Activated CD4-positive, CD25-positive, alpha-beta regulatory T cell treated with anti-CD3 and anti-CD28 coated beads, Interleukin-2, amount 50 U/mL, for 72 hours (primary cell): ENCODE measurements at places on chromosomes 4 and X.

DNA sequence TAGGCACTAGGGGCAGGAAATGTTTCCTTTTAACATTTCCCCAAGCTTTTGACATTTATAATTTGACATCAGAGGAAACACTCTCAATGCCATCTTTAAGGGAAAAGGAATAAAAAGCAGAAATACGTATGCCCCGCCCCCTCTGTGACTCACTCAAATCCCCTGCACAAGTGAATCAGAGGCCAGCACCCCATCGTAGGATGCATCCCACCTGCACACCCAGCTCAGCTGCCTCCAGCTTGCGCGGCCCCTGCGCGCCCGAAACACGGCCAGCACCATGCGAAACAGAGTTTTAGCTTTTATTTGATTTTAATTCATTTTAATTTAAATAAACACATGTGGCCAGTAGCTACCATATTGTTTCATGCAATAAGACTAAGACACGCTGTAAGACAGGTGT is 29.5 kb downstream of the ABLIM2 start:
- DNase-seq: no peak

DNA sequence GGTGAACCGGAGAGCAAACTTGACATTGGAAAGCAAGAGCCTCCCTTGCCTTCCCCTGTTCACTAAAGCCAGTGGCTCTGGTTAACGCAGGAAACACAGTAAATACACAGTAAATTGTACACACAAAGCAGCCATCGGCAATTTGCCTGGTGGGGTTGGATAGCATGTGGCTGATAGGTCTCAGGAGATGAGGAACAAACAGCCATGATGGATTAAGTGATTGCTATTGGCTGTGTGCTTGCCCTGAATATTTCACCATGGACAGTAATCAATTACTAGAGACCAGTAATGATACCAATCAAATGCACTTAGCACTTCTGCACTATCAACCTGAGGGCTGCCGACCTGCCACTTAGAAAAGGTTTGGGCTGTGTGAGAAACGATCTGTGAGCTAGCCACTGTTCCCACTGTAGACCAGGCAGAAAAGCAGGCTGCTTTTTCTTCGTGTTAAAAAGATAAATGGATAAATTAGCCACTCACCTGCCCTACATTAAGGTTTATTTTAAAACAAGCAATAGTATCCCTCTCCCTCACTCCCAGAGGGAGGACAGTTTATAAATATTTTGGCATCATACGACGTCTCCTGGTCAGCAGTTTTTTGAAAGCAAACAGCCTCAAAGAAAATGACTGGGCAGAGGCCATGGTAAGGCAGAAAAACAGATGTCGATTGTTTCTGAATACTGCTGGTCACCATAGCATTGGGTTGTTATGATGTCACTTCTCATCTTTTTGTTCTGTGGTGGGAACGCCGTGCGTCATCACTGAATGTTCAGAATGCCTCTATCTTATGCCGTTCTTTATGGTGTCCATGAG is 167.1 kb downstream of the MAML3 start:
- DNase-seq: no peak

DNA sequence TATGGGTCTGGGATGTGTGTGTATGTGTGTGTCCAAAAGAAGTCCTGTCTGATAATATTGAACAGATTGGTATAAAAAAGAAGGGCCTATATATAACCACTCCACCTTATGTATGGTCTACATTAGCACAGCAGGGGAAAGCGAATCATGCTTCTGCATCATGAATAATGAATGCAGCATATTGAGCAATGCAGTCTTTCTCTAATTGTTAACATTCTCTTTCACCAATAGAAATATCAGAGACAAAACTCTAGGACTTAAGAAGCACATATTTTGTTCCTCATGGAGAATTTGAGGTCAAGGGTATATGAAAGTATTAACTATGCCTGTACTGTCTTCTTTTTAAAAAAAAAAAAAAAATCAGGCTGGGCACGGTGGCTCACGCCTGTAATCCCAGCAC is 264.3 kb upstream of the NOCT start:
- no peak for DNase-seq

- DNase-seq: no peak
Observed at GRCh38 chr4:102675141-102675540, 85.6 kb downstream of the MANBA start.

DNA sequence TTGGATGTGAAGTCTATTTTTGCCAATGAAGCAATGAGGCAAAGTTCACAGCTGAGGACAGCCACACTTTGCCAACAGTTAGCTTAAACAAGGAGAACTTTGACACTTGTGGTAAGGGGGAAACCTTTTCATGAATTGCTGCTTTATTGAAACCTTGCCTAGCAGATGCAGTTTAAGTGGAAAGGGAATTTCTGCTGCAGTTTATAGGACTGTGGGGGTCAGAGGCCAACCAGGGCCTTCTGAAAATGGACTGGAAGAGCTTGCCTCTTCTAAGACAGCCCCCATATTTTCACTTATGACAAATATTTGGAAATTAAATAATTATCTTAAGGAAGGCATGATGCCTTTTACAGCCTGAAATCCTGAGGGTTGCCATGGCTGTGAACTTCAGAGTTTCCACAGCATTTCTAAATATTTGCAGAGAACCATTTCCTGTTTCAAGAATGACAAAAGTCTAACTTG is 550.3 kb downstream of the RAB28 start:
- DNase-seq: no peak

DNA sequence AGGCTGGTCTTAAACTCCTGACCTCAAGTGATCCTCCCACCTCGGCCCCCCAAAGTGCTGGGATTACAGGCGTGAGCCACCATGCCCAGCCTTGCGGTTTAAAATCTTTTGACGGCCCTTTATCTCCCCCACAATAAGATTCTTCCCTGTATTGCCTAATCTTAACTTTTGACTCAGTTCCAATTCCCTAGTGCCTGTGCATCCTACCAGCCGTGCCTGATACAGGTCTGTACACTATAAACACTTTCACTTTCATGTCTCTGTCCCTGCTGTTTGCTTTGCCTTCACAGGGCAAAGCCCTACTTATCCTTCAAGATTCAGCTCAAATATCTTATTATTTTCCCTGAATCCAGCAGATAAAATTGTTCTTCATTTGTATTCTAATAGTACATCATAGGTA is 74.6 kb downstream of the WDR44 start:
- no peak for DNase-seq

GRCh38 chrX:20500171-20500865 is 233.6 kb upstream of the RPS6KA3 start:
- no peak for DNase-seq

GRCh38 chr4:23972187-23972586 is 82.3 kb upstream of the PPARGC1A start:
- DNase-seq: no peak

DNA sequence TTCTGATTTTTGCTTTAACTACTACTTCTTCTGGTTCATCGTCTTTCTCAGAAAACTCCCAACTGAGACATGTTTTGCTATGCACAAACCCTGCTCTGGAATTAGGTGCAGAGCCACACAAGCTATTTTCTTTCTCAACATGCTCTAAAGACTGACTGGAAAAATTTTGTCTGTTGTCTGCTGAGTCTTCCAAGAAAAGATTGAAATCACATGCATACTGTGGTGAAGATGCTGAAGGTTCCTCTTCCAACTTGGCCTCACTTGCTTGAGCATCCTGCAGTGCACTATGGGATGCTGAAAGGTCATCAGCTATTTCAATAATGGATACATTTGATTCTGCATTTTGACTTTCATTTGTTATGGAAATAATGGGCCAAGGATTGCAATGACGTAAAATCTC is 24.1 kb downstream of the PIN4 start:
- no peak for DNase-seq

DNA sequence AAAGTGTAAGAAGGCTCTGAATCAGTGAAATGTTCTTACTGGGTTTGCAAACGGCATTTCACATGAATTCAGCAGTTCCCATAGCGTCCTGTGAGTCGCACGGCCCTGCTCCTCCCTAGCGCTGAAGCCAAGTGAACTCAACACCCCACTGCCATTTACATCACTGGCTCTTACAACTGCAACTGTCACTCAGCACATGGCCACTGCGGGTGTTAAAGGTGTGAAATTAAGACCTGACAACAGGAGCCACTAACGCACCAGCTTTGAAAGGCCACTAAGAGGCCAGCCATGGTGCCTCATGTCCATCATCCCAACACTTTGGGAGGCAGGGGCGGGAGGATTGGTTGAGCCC is 31.7 kb downstream of the RNF212 start:
- no peak for DNase-seq

DNA sequence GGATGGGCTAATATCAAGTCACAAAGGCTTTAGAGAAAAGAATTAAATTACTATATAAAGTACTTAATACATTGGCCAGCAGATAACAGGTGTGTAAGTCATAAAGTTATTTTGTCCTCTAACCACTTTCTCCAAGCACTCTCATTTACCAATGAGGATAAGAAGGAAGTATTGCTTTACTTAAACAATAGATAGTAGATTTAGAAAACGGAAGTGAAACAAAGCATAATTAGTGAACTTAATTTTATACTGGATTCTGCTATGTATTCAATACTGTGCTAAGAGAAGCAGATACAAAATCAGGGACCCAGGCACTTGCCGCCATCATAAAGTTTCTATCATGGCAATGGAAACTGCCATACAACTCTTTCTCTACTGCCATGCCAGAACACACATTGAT is 24.0 kb downstream of the AFM start:
- no peak for DNase-seq

DNA sequence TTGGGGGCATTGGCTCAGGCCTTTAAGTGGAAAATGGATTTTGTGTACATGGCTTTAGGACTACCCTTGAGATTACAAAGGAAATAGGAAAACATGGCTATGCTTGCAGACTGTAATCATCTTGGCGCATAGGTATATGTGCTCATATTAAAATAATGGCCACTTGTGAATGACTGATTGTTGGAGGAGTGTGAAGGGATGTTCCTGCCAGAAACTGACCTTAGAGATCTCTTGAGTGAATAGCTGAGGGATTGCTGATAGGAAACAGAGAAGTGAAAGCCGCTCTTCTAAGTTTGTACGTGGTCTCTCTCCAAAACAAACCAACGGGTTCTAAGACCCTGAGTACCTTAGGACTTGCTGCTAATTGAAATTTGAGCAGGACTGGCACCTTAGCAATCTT is 186.0 kb downstream of the MGST2 start:
- no peak for DNase-seq

- DNase-seq: no peak
Observed at GRCh38 chrX:110000847-110001713, 1.8 kb upstream of the TMEM164 start.

GRCh38 chr4:40812386-40812785 is 62.6 kb downstream of the NSUN7 start:
- DNase-seq: no peak

GRCh38 chrX:11431786-11432185 is 138.6 kb downstream of the AMELX start:
- no peak for DNase-seq

GRCh38 chr4:100428051-100428450 is 89.8 kb downstream of the EMCN start:
- no peak for DNase-seq

DNA sequence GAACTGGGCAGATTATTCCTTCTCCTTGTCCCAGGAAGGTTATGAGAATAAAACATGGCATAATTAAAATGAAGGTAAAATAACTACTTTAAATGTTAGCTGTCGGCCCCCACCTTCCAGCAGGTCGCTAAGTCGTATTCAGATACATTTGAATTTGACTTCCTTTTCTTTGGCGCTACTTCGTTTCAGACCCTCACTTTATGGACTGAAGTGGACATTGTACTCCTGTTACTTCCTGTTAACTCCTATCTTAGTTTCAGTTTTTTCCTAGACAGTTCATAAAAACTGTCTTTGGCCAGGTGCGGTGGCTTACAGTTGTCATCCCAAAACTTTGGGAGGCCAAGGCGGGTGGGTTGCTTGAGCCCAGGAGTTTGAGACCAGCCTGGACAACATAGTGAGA is 5.7 kb downstream of the SYAP1 start:
- DNase-seq: no peak

GRCh38 chr4:71932941-71933340 is 98.9 kb upstream of the NPFFR2 start:
- DNase-seq: no peak

- peak; percentile 49 for DNase-seq
Observed at GRCh38 chr4:142404191-142404611, 441.9 kb downstream of the INPP4B start.

GRCh38 chr4:52894443-52894842 is 32.3 kb downstream of the RASL11B start:
- DNase-seq: no peak

GRCh38 chr4:152243206-152243605 is 292.7 kb downstream of the FBXW7 start:
- no peak for DNase-seq

DNA sequence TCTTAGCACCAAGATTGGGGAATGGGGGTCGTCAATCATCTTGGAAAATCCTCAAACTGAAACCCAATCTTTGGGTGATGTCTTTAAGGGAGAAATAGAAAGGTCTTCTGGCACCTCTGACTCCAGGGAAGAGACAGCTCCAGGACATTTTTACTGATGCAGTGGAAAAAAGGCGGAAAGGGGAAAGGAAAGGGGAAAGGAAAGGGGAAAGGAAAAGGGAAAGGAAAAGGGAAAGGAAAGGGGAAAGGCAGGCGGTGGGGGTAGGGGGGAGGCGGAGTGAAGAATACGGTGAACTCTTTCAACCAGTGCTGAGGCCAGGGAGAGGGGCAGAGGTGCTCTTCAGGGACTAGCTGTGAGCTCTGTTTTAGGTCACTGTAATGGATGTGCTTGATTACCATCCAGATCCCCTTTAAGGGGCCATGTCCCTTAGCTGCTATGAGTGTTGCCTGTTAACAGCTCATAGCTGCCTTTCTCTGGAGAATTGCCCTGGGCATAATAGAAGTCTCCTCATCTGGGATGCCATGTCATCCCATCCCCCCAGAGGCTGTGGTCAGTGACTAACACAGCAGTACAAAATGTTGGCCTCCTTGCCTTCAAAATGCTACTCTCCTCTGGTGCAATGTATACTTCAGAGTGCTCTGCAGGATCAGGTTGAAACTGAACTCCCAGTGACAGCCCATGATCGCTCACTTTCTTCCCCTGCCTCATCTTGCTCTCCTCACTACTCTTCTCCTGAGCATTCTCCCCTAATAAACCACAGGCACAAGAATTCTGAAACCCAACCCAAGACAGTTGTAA is 92.4 kb upstream of the AP1S2 start:
- no peak for DNase-seq

DNA sequence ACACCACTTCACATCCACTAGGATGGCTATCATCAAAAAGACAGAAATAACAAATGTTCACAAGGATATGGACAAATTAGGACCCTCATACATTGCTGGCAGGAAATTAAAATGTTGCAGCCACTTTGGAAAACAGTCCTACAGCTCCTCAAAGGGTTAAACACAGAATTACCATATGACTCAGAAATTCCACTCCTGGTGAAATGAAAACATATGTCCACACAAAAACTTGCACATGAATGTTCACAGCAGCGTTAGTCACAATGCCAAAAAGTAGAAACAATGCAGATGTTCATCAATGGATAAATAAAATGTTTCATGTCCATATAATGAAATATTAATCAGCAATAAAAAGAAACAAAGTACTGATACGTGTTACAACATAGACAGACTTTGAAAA is 15.1 kb downstream of the S100G start:
- DNase-seq: no peak

DNA sequence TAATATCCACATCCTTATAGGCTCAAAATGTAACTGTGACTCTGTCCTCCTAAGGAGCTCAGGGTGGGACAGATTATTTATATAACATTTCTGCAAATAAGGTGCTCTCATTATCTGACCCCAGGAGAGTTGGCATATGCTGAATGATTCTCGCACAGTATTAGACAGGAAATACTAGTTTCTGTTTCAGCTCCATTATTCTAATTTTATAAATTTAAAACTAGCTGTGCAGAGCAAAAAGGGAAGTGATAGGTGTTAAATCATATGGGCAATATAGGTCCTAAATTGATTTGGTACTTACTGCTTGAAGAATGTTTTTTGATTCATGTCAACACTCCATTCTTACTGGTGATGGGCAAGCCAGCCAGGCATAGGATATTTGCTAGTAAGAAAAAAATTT is 141.5 kb downstream of the GLRA2 start:
- DNase-seq: no peak
